Stimulated activated naive CD4-positive, alpha-beta T cell (primary cell): ENCODE measurements at places on chromosomes 16 and 17.

GRCh38 chr17:19937522-19937921 lies 40.1 kb downstream of the AKAP10 start:
- no peak for DNase-seq

- peak; percentile 21 for DNase-seq
Observed at GRCh38 chr17:44557651-44558285, 484 bp downstream of the FZD2 start.

GRCh38 chr16:54787045-54787444 lies 143.6 kb upstream of the IRX5 start:
- no peak for DNase-seq

DNA sequence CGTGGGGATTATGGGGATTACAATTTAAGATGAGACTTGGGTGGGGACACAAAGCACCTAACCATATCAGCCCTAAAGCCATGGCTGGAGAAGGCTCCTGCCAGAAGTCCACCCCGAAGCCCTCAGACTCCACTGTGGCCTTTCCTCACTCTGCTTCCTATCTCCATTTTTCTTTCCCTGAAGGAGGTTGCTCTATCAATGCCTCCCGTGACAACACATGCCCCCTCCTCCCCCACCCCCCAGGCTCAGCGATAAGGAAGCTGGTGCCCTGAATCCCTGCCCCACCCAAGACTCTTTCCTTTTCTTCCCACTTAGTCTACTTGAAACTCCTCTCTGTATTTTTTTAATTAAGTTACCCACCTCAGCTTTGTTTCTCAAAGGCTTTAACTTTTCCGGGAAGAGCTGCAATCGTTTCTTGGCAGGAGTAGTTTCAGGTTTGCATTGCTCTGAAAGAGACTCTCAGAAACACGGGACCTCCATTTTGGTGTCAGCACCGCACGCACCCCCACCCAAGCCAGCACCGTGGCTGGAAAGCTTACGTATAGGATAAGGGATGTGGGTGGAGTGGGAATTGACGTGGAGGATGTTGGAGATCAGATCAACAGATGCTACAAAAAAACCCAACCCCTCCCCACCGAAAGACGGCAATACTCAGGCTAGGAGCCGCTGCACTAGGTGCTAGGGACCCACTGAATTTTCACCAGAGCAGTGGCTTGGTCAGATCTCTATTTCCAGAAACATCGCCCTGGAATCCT lies 15.2 kb upstream of the CA4 start:
- no peak for DNase-seq

DNA sequence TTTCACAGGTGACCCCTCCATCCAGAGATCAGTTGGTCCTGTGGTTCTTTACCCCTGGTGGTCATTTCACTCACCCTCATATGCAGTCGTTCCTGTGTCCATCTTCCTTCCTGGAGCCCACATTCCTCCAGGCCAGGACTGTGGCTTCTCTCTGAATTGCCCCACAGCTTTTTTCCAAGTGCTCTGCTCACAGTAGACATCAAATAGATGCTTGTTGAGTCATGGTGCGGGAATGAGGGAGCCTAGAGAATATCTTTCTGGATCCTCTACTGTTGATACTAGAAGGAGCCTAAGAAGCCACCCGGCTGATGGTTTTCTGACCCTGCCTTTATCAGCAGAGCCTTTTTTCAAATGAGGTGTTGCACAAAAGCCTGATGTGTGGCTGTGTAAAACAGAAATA lies 10.4 kb downstream of the USB1 start:
- DNase-seq = no peak

DNA sequence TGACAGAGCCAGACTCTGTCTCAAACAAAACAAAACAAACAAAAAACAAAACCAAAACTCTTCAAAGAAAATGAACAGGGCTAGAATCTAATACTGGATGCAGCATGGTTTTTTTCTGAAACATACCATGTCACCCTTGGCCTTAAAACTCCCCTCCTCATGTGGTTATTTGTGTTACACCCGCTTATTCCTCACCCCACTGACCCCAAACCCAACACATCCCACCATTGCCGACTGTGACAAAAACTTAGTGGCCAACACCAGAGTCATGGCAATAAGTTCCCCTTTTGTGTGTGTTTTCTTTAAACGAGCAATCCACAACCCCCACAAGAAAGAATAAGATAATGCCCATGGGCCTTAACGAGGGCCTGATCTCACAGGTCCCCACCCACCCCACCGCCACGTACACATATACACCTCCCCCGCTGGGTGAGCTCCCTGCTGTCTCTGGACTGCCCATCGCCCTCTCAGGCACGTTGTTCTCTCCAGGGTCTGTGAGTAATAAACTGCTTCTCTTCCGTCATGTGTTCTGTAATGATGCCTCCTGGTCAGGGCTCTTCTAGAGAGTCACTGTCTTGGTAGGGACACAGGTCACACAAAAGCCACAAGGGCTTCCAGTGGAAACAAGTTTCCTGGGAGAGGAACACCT lies 16.8 kb upstream of the ENGASE start:
- no peak for DNase-seq

- DNase-seq = no peak
Observed at GRCh38 chr16:68375801-68376536, 65.2 kb downstream of the PRMT7 start.

DNA sequence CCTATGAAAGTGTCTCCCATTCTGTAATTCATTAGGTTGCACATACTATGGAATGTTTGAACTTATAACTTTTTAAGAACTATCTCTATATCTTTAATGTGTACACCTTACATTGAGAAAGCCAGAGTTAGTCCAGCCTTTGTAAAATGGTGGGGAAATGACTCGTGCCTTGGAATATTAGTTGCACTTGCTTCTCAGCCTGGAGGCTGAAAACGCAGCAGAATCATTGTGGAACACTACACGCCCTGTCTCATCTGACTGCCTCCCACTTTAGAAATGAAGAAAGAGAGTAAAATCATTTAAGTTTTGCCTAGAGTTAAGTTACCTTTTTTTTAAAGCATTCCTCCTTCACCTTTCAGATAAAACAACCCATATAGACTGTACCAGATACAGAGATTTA lies 90.7 kb upstream of the WSB1 start:
- no peak for DNase-seq

DNA sequence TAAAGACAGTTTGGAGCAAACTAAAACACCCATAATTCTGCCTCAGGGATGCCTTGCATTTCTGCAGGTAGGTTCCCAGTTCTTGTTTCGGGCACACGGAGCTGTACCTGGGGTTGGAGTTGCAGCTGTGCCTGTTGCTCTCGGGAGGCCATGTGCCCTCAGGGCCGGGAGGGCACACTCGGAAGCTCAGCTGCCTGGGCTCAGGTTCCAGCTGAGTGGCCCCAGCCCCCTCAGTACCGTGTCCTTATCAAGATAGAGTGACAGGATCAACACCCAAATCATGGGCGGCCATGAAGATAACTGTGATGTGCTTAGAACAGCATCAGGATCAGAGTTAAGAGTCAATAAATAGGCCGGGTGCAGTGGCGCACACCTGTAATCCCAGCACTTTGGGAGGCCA lies 107.9 kb downstream of the SNX29 start:
- no peak for DNase-seq

DNA sequence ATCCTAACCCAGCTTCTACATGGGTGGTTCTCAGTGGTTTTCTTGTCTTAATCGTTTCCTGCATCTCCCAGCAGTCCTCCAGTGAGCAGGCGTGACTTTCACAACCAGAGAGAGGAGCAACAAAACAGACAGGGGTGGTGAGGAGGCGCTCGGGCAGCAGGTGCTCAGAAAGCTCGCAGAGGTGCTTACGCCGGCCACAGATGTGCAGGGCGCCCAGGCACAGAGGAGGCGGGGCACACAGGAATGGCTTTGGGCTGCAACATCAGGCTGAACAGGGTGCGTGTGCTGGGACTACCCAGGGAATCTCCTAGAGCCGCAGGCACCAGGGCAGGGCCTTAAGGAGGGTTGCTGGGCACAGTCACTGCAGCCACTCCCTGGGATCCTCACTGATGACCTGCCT lies 32.6 kb downstream of the KLHDC4 start:
- DNase-seq = no peak

- no peak for DNase-seq
Observed at GRCh38 chr16:70649300-70649699, 2.9 kb downstream of the IL34 start.

GRCh38 chr17:28460901-28461300 lies 12.5 kb upstream of the SLC13A2 start:
- DNase-seq = no peak

DNA sequence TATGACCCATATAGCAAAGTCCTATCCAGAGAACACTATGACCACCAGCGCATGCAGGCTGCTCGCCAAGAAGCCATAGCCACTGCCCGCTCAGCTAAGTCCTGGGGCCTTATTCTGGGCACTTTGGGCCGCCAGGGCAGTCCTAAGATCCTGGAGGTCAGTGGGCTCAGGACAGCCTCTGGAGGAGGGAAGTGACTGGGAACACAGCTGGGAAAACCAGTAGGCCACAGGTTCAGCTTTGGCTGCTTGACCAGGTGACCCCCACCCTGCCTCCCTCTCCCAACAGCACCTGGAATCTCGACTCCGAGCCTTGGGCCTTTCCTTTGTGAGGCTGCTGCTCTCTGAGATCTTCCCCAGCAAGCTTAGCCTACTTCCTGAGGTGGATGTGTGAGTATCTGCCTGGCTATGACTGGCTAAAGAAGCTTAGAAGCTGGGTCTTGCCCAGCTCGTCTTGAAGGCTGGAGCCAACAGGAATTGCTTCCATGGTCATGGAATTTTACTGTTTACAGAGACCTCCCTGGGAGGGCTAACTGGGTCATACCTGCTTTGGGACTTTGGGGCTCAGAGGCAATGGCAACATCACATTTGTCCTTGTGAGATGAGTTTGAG lies 1.5 kb upstream of the OVCA2 start:
- DNase-seq = no peak

- no peak for DNase-seq
Observed at GRCh38 chr16:15747937-15748336, 97.9 kb downstream of the NDE1 start.

- no peak for DNase-seq
Observed at GRCh38 chr17:30415491-30415890, 36.8 kb downstream of the CPD start.

DNA sequence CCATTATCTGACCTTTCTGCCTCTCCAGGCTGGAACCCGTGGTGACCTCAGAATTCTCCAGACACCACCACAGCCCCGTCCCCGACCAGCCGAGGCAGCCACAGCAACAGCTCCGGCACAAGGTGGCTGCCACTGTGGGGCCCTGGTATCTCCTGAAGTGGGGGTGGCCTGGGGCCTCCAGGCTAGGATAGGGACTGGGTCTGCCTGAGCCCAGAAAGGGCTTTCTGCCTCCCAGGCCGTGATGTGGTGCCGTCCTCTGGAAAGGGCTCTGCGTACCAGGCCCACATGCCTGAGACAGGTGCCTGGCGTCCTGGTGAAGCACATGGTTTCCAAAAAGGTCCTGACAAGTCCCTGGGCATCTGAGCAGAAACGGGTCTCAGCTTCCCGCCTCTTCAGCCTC lies 17.1 kb downstream of the FLYWCH1 start:
- DNase-seq = no peak

GRCh38 chr17:36550491-36551417 lies 6.0 kb downstream of the GGNBP2 start:
- DNase-seq = no peak

DNA sequence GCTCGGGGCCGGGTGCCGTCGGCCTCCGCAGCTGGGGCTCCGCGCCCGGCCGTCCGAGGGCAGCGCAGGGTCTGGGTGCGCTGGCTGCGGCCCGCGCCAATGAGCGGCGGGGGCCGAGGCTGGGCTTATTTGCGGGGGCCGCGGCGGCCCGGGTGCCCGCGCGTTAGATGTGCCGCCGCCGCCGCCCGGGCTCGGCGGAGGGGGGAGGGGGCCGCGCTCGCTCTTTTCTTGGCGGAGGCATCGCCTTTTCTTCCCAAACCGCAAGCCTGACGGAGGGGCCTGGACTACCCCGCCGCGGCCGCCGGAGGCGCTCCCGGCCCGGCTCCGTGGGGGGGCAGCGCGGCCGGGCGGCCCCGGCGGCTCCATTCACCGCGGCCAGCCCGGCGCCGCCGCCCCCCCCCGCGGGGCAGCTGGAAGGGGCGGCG lies at the start of gene NOTUM:
Gene NOTUM, minus strand, starts transcription at position 101 of the 425 bp plus-strand sequence. CDS start 278 bp downstream, outside the sequence.
- no peak for DNase-seq

DNA sequence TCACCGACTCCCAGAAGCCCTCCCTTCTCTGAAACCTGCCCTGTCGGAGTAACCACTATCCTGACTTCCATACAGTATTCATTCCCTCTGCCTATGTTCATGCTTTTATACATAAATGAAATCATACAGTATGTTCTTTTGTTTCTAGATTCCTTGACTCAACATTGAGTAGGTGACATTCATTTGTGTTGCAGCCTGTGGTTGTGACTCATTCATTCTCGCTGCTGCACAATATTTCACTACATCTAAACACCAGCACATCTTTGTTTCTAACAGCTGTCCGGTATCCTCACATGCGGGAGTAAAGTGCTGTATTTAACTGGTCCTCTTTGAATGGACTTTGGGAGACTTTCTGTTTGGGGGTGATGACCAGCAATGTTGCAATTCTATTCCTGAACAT lies 135.0 kb upstream of the FOXF1 start:
- no peak for DNase-seq

- DNase-seq = no peak
Observed at GRCh38 chr16:31875112-31875803, 1.7 kb downstream of the ZNF267 start.

DNA sequence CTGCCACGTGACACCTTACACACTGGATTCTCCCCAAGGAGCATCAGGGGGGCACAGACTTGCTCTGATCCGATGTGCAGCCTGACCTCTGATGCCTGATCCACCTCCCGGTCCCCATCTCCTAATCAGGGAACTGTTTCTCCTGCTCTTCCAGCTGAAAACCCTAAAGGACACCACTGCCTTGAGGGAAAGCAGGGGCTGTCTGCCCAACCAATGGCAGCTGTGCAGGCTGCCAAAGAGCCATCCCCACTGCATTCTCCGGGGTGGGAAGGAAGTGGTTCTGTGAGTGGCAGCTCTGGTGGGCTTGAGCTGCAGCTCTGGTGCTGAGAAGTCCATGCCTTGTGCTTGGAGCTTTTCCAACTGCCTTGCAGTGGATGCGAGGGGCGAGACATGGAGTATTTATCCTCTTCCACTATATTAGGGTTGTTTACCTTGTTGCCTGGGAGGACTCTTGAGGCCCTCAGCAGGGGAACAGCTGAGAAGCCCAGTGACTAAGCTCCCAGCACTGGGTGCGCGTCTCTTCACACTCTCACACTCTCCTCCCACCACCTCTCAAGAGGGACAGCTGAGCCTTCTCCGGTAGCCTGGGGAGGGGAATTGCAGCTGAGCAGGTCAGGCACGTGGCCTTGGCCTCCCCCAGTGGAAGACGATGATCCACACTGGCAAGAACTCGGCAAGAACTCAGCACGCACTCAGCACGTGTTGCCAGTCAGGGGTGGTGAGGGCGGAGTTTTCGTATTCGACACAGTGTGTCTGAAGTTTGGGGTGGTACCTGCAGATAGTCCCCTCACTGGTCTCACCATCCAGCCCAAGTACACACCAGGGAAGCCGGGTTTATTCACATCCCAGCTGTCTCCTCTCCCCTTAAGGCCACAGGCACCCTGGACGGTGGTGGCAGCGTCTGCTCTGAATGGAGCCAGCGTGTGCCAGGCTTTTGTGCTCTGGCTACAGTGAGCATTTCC lies 21.1 kb upstream of the SPATA32 start:
- DNase-seq = no peak

DNA sequence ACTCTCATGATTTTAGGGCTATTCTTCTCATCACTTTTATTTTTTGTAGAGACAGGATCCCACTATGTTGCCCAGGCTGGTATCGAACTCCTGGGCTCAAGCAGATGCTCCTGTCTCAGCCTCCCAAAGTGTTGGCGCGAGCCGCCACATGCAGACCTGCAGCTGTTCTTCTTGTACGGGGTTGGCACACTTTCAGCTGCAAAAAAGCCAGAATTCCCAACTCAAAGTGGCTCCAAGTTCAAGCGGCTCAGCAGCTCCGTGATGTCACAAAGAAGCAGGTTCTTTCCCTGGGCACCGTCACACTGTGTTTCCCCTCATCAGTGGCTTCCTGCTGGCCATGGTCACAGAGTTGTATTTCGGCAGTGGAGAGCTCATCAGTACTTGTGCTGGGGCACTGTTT lies 6.7 kb upstream of the SBK1 start:
- no peak for DNase-seq
